ENCODE measurements at places on chromosomes 2 and 18.

DNA sequence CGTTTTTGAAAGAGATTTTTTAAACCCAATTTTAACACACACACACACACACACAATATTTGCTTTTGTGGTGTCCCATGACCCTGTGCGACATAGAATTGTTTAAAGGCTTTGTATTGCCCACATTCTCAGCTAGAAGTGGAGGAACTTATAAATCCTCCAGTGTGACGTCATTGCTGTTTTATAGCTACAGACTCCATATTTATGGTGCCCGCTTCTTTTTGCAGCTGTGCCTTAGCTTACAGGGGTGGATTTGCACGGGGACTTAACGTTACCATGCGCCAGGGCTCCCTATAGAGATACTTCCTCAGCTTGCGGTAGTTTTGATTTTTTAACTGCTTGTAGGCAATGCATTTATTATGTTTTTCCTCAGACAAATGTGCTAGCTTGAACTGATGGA lies 101.9 kb upstream of the SMIM21 start:
- DNase-seq: no peak

GRCh38 chr2:196845371-196845770 lies 36.2 kb upstream of the C2orf66 start:
- no peak for DNase-seq

GRCh38 chr2:204486805-204487204 lies 58.5 kb upstream of the PARD3B start:
- DNase-seq: no peak

GRCh38 chr2:112889976-112890375 lies 21.0 kb upstream of the IL37 start:
- DNase-seq: no peak

DNA sequence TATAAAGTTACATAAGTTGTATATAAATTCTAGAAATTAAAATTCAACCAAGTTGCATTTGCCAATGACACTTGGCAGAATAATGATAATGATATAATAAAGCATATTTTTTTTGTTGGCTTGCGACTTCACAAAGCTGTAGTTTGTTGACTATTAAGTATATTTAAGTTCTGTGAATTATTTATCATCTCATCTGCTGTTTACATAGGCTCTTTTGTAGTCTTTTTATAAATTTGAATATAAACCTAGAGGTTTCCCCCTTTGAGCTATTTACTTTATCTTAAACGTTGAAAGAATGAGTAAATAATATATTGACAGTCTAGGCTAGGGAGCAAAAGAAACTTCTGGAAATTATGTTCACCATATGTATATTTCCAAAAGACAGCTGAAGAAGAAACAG lies 32.9 kb downstream of the C18orf63 start:
- DNase-seq: no peak

GRCh38 chr2:100246163-100247145 lies 75.8 kb downstream of the LONRF2 start:
- peak; percentile 42 for DNase-seq

- DNase-seq: no peak
These were observed 37.5 kb downstream of the ADI1 start for GRCh38 chr2:3481736-3482362.

DNA sequence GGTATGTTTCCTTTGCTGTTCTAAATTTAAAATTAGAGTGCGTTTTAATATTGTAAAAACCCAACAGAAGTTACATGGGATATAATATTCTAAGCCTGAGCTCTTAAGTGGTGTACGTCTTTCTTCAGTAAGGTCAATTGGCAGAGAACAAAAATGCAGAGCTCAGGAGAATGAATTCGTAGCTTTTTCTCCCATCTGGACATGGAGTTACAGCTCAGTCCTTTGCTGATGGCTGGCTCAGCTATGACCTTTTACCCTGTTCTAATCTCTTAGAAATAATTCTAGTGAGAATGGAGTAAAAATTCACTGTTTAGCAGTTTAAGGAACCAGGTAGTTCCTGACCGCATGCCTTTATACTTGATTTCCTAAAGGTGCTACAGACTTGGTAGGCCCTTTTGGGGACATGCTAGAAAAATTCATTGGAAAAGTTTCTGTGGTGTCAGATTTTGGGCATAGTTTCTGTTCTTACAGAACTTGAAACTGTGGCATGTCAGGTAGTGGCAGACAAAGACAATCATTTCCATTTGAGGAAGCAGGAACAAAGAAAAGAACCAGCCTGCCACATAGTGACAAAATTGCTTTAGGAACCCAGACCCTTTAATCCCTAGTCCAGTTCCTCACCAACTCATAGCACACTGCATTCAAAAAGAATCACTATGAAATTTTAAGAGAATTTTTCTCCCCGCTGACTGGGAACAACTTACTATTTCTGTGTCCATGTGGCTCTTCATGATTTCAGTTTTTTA lies 566.8 kb upstream of the ZNF804A start:
- DNase-seq: no peak

DNA sequence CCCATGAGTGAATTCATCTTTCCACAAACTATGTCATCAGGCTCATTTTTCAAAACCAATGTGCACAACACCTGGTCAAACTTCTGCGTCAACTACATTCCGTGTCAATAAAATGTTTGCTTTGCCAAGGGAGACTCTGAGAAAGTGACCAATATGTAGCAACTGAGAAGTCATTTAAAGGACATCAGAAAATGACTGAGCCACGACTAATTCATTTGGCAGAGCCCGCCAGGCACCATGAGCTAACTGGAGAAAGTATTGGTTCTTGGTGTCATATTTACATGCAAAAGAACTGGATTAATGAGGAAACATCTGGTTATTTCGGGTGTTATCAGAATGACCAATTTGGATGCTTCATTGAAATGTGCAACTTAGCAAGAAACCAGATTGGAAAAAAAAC lies 7.2 kb downstream of the RND3 start:
- no peak for DNase-seq

DNA sequence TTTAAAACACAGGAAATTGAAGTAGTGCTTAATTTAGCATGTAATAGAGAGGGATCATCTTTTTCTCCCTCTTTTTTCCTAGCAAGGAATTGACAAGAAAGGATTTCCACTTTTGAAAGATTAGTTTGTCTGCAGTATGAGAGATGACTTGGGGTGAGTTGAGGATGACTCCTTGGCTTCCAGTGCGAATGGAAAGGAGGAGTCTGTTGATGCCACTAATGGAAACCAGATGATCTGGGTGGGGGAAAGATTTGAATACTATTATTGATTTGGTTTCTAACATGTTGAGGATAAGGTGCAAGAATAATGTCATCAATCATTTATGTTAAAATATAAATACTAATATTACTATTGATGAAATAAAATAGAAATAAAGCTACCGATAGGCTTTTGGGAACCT lies 205.4 kb downstream of the PPP1R1C start:
- DNase-seq: no peak

DNA sequence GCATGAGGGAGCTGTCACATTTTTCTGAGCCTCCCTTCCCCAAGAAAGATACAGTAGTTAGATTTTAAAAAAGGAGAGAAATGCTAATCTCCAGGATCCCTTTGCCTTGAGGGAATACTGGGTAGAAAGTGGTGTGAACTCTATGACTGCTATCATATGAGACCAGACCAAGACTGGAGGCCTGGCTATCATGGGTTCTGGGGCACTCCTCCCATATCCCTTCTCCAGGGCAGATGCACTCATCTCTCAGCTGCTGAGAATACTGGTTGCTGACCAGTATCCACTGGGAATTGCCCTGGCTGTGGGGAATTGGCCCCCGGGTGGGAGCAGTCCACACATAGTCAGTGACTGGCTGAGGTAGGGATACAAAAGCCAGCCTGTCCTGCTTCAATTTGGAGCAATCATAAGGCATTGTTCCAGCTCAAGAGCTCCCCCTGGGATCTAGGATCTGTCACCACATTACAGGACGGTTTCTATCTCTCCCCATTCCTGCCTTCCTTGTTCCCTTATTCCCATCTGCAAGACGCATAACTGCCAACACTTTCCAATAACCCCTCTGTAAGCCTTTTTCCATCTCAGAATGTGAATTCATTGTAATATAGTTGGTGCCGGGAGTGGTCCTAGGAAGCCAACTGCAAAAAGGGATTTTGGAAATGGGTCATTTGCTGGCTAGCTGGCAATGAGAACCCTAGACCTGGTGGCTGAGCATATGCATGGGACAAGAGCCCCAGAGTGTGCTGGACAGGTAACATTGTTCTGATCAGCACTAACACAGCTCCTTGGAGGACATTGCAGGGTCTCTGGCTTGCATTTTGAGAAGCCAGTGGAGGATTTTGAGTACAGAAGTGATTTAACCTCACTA lies 35.4 kb upstream of the REEP1 start:
- DNase-seq: peak; percentile 43
